ENCODE measurements at places on chromosomes 1 and 21.
A peak's percentile ranks its signal among the peaks of the same experiment; 100 is the strongest.

DNA sequence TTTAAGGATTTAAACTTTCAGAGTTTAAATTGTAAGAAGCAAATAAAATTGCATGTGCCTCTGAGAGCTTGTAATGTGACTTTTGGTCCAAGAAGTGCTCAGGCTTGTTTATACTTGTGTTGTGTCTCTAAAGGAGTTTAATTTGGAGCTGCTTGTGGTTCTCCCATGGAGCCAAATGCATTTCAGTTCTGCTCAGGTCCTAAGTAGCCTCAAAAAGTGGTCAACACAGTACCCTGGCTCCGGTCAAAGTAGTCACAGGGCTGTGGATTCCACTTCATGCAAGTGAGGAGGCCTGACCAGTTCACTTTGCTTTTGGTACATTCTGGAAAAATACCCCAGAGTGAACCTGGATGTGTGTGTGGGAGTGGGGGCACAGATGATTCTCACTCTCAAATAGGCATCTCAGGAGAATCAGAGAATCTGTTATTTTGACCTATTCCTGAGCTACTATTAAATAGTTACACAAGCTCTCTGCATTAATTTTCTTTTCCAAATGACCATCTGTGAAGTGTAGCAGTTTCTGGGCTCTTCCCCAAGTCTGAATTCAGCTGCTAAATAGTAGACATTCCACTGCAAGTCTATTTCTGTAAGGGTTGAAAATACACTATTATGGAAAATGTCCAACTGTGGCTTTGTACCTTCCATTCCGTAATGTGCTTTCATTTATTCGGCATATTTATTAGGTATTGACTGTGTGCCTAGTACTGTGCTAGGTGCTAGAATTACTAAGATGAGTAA lies 31.7 kb upstream of the AGO1 start:
- DNase-seq, result no peak

DNA sequence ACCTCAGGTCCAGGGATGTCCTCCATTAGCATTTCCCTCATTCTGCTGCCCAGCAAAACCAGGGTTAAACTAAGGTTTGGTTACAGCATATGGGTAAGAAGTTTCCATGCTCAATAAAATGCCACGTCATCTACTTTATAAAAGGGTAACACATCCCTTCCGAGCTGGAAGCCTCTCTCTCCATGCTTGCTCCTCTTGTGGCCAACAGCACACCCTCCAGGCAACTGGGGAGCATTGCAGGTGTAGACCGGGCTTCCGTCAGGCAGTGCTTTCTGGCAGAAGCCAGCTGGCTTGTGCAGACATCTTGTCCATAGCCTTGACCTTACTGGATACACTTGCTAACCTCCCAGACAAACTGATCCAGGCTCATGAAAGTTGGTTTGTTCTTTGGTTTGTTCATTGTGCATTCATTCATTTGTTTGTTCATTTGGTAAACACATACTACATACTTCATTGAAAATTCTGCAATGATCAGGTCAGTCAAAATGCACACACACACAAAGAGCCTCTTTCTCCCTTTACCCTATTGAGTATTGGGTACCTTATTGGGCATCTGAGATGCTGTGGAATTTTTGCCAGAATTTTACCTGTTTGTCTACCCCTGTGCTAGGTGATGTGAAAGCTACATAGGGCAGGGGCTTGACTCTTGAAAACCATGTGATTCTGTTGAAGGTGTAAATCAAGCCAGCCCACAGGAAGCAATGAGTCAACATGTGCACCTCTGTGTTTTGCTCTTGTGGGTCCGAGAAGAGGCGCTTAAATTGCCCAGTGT lies 422.8 kb downstream of the CAMTA1 start:
- DNase-seq, result peak; percentile 33

- no peak for DNase-seq
These were observed 12.2 kb upstream of the DHRS3 start for GRCh38 chr1:12629985-12630760.

GRCh38 chr1:165858364-165858823 lies 31.0 kb downstream of the UCK2 start:
- no peak for DNase-seq

DNA sequence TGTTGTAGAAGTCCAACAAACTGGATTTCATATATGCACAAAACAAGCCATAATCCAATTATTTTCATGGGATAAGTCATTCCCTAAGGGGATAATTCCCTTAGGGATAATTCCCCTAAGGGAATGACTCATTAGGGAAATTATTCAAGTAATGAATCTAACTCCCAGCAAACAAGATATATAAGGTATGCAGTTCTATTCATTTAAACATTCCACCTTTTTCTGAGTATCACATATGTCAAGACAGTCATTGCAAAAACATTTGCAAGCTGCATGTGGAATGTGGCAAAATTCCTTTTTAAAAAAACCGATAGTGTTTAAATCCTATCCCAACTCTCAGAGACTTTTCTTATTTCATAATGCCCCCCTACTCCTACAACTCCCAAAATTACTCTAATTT lies 131.2 kb downstream of the AKT3 start:
- no peak for DNase-seq

- no peak for DNase-seq
These were observed 37.4 kb upstream of the SLC30A1 start for GRCh38 chr1:211616231-211616964.

DNA sequence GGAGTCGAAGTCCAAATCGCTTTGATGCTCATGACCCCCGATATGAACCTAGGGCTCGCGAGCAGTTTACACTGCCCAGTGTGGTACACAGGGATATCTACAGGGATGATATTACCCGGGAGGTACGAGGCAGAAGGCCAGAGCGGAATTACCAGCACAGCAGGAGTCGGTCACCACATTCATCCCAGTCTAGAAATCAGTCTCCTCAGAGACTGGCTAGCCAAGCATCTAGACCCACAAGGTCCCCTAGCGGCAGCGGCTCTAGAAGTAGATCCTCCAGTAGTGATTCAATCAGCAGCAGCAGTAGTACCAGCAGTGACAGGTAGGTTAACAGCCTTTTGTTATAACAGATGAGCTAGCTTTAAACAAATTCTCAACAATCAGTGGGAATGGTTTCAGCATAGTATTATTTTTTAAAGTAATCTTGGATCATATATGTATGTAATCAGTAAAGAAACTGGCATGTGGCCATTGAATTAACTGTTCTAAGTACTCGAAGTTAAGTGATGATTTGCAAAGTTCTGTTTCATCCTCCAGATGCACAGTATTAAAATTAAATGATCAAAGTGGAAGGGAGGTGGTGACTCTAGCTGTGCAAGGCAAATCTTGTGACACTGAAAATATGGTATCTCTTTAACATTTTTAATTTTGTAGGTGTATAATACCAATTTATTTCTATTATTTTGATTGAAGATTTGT lies 29.0 kb downstream of the SPEN start:
- DNase-seq, result no peak

DNA sequence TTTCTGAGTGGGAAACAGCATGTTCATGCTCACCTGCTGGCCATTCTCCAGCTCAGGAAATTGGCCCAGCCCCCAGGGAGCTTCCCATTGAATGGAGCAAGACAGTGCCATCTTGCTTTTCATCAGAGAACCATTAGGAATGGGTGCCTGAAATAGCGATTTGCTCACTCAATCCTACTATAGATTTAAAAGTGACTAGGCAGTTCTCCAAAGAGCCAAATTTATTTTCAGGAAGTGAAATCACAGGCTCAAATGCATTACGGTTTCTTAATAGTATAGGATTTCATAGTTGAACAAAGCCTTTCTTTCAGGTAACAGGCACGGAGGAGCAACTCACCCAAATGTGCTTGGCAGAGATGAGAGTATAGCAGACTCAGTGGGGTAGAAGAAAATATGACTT lies 272.1 kb downstream of the GRIK1 start:
- no peak for DNase-seq

- no peak for DNase-seq
These were observed 9.8 kb upstream of the SMAP2 start for GRCh38 chr1:40363721-40364120.

DNA sequence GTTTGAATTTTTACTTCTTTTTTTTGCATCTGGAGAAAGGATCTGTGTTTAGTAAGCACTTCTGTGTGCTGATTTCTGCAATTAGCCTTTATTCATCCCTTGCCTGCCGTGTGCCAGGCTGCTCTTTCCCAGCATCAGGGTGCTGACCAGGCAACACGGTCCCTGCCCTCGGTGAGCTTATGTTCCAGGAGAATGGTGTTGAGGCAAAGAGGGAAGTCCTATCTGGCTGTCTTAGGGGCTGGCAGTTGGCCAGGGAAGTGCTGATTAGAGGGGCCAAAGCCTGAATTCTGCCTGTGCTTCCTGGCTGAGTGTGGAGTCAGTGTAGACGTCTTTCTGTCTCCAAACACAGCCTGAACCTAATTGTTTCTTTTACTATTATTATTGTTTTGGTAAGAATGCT lies 187.1 kb downstream of the CAMTA1 start:
- DNase-seq, result no peak

DNA sequence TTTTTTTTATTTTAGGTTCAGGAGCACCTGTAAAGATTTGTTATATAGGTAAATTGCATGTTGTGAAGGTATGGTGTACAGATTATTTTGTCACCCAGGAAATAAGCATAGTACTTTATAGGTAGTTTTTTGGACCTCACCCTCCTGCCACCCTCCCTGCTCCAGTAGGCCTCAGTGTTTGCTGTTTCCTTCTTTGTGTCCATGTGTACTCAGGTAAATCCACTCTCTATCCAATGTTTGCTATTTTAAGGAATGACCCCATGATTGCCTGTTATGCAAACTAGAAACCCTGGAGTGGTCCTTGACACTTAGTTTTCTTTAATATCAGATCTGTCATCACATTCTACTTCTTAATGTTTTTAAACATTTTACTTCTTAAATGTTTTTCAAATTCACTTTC lies 33.9 kb downstream of the LHX9 start:
- no peak for DNase-seq

DNA sequence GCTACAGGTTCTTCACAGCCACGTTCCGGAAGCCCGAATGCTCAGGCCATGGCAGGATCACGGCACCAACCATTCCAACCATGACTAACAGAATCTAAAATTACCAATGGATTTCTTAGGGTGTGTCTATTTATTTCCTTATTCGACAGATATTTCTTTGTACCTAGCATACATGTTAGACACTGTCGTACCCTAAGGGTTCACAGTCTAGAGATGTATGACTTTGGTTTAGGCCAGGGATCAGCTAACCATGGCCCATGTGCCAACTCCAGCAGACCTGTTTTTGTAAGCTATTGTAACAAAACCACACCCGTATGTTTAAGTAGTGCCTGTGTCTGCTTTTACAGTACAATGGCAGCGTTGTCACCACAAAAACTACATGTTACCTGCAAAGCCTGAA lies 167.0 kb downstream of the NR5A2 start:
- no peak for DNase-seq

DNA sequence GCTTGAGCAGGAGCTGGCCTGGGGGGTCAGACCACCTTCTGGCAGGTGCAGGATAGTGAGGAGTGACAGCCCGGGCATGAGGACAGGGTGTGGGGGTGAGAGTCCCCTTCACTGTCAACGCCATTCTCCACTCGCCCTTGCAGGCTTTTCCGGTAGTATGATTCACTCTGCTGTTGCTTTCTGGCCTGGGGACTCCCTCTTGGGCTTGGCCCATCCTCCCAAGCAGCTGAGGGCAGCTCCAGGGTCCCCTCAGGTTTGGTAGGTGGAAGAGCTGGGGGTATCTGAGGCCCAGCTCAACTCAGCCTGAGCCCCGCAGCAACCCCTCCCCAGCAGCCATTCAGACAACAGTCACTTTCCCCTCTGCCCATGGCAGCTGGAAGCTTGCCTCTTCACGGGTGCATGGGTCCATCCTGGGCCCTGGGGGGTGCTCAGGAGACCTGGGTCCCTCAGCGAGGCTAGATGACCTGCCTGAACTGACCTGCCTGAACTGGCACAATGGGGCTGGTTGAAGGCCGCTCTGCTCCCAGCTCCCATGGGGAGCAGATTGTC lies 1.3 kb downstream of the CLDN19 start:
- no peak for DNase-seq

DNA sequence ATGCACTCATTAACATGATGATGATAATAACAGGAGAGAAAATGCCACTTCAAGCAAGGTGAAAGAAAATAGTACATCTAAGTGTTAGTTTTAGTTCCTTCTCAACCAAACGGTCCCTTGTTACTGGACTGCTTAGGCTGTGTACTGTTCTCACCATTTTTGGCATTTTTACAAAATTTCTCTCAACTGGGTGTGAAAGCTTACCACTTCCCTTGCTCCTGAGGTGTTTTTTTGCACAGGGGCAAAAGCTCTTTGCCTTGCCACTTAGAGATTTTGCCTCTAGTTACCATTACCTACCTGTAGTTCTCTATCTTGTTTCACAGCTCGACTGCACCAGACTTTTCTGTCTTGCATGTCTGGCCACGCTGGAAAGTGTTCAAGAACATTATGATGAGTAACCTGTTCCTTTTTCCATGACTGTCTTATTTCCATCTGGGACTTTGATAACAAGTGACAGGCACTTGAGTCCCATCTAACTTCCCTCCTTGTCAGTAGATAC lies 10.7 kb downstream of the NEK7 start:
- no peak for DNase-seq

All from epithelial cell of prostate (primary cell).